ELR (cell line): ENCODE measurements at places on chromosomes 12 and 14.
A peak's percentile ranks its signal among the peaks of the same experiment; 100 is the strongest.

- no peak for DNase-seq
These were observed 69.8 kb downstream of the ANO6 start for GRCh38 chr12:45285717-45286116.

GRCh38 chr12:30187426-30187825 is 403.7 kb upstream of the TMTC1 start:
- DNase-seq = no peak

DNA sequence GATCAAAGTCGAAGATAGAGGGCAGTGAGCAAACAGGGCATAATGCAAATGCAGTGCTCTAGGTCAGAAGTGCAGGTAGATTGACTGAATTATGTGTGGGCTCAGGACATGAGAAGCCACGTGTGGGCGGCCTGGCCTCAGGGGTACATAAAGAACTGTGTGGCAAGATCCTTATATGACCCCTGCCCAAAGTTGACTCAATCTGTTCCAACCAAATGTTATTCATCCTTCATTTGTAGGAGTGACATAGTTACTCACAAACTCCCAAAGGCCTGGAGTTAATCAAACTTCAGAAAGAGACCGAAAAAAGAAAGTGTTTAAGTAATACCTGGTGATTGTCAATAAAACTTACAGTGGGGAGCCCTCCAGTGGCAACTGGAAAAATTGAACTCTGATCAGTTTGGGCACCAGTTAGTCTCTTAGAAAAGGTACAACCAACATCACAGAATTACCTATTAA is 150.4 kb upstream of the FAR2 start:
- peak; percentile 9 for DNase-seq

DNA sequence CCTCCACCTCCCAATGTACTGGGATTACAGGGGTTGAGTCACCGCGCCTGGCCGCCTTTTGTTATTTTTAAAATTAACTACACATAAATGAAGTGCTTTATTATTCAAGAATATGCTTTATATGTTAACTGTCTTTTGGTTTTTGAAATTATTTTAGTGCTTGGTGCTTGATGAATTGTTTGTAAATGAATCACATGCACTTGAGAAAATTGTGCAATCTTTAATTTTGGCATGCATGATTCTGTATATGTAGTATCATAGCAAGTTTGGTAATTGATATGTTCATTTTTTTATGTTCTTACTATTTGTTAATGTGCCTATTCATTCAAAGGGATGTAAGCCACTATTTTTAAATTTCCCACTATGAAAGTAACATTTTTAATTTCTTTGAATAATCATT is 440.9 kb downstream of the NAV3 start:
- peak; percentile 15 for DNase-seq

DNA sequence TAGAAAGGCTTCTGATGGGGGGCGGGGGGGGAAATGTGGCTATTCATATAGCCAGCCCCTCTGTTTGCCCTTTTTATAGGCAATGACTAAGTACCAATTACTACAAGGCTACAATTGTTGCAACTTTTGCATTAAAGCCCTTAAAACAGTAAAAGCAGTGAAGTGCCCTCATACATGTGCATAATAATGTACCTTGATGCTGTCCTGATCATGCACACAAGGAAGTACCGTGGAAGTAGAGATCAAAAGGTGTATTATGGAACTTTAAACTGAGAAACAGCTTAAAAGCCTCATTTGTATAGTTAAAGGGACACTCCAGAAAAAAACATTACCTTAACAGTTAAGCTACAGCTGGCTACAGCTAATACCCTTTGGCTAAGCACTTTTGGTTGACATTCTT is 111.8 kb downstream of the PLEKHG7 start:
- DNase-seq = no peak

DNA sequence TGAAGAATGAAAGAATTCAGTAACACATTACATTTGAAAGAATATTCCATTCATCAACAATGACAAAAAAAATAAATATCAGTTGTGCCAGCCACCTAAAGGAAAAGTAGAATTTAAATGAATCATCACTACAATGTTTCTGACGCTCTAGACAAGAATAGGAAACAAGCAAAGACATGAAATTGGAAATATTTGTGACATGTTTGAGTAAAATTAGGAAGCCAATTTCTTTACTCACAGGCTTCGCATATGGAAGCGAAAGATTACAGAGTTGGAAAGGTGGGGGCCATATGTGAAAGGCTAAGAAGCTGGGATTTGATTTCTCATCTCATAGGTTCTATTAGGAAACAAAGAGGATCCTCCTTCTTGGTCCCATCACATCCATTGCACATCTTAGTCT is 279.0 kb downstream of the IPO8 start:
- no peak for DNase-seq

DNA sequence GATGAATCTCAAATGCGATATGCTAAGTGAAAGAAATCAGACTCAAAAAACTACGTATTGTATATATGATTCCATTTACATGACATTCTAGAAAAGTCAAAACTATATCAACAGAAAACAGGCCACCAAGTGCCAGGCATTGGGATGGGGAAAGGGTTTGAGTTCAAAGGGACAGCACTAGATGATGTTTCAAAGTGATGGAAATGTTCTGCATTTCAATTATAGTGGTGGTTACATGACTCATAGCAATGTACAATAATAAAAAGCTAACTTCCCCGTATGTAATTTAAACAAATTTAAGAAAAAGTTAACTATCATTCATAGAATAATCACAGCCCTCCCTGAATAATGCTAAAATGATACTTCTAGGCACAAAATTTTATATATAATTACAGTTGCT is 13.5 kb downstream of the HECTD1 start:
- DNase-seq = peak; percentile 56
